ENCODE measurements at places on chromosomes 1 and 21.

DNA sequence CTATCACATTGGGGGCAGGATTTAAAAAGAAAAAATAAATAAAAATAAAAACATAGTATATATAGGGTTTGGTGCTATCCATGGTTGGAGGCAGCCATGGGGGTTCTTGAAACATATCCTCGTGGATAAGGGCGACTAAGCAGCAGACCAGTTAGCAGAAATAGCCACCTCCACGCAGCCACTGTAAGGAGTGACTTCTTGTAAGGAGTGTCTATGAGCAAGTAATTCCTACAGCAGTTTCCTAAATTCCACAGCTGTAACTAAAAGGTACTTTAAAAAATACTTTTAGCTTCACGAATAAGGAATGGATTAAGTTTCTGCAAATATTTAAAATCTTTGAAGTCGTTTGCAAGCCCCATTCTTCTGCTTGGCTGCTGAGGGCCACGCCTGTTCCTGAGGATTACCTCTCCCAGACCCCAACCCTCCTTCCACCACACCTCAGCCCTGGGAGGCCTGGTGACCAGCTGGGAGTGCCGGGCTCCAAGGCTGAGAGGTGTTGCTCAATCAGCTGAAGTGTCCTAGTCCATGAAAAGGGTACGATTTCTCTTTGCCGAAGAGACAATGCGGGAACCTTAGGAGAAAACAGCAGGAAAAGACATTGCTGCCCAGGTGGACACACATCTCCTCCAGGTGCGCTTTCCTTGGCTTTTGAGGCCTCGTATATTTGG, 115.3 kb downstream of the ADSS2 start:
- DNase-seq = no peak

DNA sequence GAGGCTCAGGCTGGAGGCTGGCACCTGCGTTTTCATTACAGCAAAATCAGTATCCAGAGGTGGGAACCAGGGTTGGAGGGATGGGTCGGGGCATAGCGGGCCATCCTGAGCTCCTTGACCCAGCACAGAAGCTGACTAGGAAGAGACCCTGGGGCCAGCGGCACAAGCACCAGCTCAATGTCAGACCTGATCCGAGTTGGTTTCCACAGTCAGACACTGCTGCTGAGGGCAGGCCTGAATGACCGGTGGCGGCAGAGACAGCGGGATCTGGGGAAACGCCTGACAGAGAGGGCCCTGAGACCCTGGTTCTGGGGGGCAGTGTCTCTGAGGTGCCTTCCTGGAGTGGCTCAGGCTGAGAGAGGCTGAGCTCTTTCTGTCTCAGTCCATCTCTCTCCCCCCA, 162.0 kb upstream of the C1orf174 start:
- DNase-seq = no peak

DNA sequence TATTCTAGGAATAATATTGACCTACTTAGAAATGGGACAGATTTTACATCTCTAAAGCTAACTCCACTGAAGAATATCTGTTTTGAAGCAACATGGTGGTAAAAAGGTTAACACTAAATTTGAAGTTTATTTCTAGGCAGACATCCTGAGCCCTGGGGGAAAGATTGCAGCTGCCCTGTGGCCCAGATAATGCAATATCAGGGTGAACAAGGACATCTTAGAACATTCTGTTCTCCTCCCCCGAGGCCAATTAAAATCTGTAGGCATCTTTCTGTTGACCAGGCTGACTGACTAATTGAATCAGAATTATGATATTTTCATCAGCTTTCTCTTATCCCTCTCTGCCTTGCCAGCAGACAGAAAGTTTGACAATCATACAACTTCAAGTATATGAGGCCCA, 149.8 kb upstream of the DUSP10 start:
- DNase-seq = no peak

DNA sequence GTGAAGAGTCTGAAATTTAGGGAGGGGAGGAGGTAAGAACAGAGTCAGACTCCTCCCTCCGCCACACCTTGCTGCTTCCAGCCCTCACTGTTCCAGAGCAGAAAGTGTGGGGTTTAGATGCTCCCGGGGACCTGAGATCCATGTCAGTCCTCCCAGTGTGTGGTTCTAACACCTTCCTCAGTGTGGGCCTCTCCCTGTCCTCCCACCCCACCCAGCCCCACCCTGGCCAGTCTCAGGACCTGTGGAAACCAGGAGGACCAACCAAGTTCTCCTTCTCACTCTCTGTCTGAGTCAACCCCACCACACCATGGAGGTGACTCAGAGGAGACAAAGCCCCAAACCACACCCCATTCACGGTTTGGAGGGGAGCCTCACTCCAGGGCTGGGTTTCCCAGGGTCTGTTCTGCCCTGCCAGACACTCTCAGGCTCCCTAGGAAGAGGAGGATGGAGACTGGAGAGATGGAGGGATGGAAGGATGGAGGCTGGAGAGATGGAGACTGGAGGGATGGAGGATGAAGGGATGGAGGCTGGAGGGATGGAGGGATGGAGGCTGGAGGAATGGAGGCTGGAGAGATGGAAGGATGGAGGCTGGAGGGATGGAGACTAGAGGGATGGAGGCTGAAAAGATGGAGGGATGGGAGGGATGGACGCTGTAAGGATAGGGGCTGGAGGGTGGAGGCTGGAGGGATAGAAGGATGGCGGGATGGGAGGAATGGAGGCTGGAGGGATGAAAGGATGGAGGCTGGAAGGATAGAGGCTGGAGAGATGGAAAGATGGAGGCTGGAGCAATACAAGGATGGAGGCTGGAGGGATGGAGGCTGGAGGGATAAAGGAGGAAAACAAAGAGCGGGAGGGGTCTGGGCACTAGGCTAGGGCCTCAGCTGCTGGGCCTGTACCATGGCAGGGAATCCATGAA, 100.9 kb upstream of the RUNX3 start:
- DNase-seq = peak; percentile 96

DNA sequence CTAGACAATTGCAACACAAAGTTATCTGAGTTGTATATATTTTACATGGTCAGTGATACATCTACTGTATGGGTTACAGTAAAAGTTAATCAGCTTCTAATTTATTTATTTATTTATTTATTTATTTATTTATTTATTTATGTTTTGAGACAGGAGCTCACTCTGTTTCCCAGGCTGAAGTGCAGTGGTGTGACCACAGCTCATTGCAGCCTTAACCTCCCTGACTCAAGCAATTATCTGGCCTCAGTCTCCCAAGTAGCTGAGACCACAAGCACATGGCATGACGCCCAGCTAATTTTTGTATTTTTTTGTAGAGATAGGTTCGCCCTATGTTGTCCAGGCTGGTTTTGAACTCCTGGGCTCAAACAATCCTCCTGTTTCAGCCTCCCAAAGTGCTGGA, 241.6 kb downstream of the PTPRC start:
- no peak for DNase-seq
